Endodermal cell (in vitro differentiated cells): ENCODE measurements at places on chromosomes 5 and 9.
A peak's percentile ranks its signal among the peaks of the same experiment; 100 is the strongest.

DNA sequence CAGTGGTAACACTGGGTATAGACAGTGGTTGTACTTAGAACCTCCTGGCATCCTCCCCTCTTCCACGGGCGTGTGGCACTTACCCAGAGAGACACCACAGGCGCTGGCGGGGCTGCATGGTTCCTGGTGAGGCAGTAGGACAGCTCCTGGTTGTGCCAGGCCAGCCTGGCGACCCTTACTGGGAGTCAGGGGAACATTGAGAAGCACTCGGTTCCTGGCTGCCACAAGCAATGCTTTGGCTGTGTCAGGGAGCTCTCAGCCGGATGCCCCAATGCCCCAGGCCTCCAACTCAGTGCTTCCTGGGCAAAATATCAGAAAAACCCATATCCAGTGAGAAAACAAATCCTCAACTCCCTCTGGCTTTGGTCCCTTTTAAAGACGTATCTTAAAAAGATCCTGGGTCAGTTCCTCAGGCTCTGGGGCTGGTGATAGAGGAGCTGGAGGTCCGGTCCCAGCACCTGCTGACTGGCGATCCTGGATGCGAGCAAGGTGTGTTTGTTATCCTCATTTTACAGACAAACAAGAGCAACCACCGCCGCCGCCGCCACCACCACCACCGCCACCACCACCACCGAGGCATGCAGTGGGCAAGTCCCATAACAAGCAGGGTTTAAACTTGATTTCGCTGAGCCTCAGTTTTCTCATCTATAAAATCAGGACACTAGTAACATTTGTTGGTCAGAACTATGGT lies 4.2 kb downstream of the NKX2-5 start:
- DNase-seq = no peak
- H3K36me3 ChIP-seq = no peaks in the 10 kb centered on the region
- no peak overlapping the region for H3K27ac ChIP-seq
- no peak overlapping the region for H3K4me3 ChIP-seq
- peaks cover 100% of the 10 kb centered on the region for H3K27me3 ChIP-seq
- H3K4me1 ChIP-seq = peaks cover 7% of the 10 kb centered on the region

- H3K4me3 ChIP-seq = no peak overlapping the region
- no peak overlapping the region for H3K27ac ChIP-seq
- peaks cover 12% of the 10 kb centered on the region for H3K27me3 ChIP-seq
- no peaks in the 10 kb centered on the region for H3K36me3 ChIP-seq
- no peaks in the 10 kb centered on the region for H3K4me1 ChIP-seq
- no peak for DNase-seq
Observed at GRCh38 chr9:36018129-36018528, 18.6 kb upstream of the RECK start.

DNA sequence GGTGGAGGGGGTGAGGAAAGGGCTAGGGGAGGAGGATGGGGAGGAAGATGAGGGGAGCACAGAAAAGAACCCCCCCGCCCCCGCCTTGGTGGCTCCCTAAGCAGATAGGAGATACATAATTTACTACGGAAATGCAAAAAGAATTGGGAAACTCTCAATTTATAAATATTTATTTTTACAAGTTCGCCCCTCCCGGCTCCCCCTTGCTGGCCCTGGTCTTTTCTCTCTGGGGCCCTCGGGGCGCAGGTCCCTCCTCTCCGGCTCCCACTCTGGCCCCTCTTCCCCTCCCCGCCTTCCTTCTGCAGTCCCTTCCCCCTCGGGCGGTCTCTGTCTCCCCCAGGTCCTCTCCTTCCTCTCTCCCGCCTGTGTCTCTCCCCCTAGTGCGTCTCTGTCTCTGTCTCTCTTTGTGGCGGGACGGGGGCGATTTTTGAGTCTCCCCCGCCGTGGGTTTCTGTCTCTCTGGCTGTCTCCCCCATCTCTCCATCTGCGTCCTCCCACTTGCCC lies 173.6 kb upstream of the IER5L start:
- H3K36me3 ChIP-seq = no peaks in the 10 kb centered on the region
- no peaks in the 10 kb centered on the region for H3K27me3 ChIP-seq
- DNase-seq = no peak

DNA sequence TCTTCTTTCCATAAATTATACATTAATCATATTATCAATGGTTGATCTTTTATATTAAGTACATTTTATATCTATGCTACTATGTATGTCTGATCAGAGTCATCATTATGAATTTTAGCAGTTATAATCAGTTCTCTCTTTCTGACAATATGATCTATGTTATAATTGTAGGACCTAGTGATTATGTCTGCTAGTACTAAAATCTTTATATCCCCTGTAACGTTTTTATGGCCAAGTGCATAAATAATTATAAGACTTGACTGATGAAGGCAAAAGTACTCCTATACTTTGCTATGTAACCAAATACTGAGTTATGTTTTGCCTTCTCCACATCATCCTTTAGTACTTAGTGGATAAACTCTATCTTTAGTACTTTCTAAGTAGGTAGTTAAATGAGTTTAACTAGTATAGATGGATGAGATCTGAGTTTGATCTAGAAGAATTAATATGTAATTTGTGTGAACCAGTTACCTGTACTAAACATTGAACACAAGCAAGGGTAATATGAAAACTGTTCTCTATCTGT lies 75.4 kb downstream of the SLF1 start:
- DNase-seq = no peak
- H3K27me3 ChIP-seq = no peaks in the 10 kb centered on the region
- peaks cover 55% of the 10 kb centered on the region for H3K36me3 ChIP-seq
- H3K4me1 ChIP-seq = peaks cover 5% of the 10 kb centered on the region
- H3K27ac ChIP-seq = no peak overlapping the region
- H3K4me3 ChIP-seq = no peak overlapping the region

- H3K4me1 ChIP-seq = peaks cover 23% of the 10 kb centered on the region
- no peak overlapping the region for H3K27ac ChIP-seq
- no peaks in the 10 kb centered on the region for H3K36me3 ChIP-seq
Observed at GRCh38 chr5:73693573-73694061, 67.6 kb downstream of the ARHGEF28 start.

GRCh38 chr9:108854641-108855528 lies 901 bp downstream of the ACTL7B start:
- no peaks in the 10 kb centered on the region for H3K27me3 ChIP-seq
- no peak overlapping the region for H3K27ac ChIP-seq
- no peak overlapping the region for H3K4me3 ChIP-seq
- no peaks in the 10 kb centered on the region for H3K36me3 ChIP-seq

DNA sequence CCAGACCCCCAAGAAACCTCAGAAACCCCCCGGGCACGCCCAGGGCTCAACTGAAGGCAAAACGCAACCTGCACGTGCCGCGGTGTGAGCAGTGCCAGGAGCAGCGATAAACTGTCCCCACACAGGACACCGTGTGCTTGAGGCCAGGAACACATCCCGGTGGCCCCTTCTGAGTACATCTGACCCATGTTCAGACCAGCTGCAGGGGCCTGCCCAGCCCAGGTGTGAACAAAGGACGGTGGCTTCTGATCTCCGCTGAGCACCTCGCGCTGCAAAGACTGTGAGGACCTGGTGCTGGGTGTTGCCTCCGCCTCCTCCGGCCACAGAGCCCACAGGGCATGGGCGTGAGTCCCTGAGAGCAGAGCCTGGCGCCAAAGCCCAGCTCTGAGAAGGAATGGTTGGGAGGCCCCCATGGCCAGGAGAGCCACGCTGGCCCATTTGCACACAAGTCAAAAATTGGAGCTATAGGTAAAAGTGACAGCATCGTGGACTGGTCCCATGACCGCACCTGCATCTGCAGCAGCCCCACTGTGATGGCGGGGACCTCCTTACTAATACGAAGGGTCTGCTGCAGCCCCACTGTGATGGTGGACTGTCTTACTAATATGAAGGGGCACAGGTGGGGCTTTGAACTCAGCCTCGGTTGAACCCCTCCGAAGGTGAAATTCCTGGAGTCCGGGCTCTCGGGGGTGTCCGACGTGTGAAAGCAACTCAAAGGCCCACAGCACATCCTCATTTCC lies 31.5 kb downstream of the NDUFS6 start:
- no peak overlapping the region for H3K27ac ChIP-seq
- DNase-seq = no peak
- no peaks in the 10 kb centered on the region for H3K36me3 ChIP-seq
- no peaks in the 10 kb centered on the region for H3K27me3 ChIP-seq

GRCh38 chr9:105994970-105995369 lies 300.6 kb downstream of the TMEM38B start:
- DNase-seq = no peak
- H3K36me3 ChIP-seq = no peaks in the 10 kb centered on the region
- no peak overlapping the region for H3K27ac ChIP-seq

GRCh38 chr5:95735406-95735805 lies 4.3 kb downstream of the RHOBTB3 start:
- peaks cover 4% of the 10 kb centered on the region for H3K4me1 ChIP-seq
- no peaks in the 10 kb centered on the region for H3K27me3 ChIP-seq
- H3K27ac ChIP-seq = no peak overlapping the region
- H3K4me3 ChIP-seq = peak overlapping the region; percentile 89

- peak overlapping the region; percentile 24 for H3K27ac ChIP-seq
- H3K4me3 ChIP-seq = no peak overlapping the region
- H3K36me3 ChIP-seq = no peaks in the 10 kb centered on the region
- H3K27me3 ChIP-seq = peaks cover 5% of the 10 kb centered on the region
- no peaks in the 10 kb centered on the region for H3K4me1 ChIP-seq
Observed at GRCh38 chr5:73274881-73275663, 102.1 kb downstream of the TMEM174 start.

DNA sequence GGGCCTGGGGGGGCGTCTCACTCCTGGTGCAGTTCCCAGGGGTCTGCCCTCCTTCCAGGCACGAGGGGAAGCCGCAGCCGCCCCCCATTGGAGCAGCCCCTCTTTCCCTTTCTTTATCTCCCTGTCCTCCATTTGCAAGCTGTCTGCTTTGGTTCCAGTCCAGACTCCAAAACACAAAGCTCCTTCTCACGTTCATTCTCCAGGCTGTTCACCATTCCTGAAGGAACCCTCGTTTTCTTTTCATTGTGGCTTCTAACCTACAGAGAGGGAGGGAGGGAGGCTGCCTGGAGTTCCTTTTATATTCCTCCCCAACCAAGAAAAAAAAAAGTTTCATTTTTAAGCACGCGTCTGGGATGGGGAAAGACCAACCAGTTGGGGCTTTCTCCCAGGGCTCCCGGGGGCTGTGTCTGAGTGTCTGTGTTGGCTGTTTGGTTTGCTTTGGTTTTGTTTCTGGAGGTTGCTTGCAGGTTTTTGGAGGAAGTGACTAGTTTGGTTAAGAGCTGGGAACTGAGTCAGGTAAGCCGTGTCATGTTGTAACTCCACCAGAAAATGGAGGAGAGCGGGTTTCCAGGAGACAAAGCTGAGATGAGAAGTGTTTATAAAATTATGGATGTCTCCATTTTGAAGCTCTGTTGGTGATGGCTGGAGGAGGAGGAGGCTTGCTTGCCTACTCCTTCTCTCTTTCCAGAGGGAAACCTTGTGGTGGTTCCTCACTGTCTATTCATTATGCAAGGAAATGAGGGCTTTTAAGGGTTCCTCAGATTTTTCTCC lies 1.6 kb downstream of the ZNF462 start:
- peak overlapping the region; percentile 86 for H3K27ac ChIP-seq
- peak overlapping the region; percentile 97 for H3K4me3 ChIP-seq
- peaks cover 5% of the 10 kb centered on the region for H3K27me3 ChIP-seq

GRCh38 chr5:26121338-26121737 lies 917.0 kb downstream of the CDH9 start:
- H3K4me3 ChIP-seq = no peak overlapping the region
- H3K27ac ChIP-seq = no peak overlapping the region
- H3K4me1 ChIP-seq = no peaks in the 10 kb centered on the region
- no peaks in the 10 kb centered on the region for H3K36me3 ChIP-seq
- DNase-seq = peak; percentile 71
- no peaks in the 10 kb centered on the region for H3K27me3 ChIP-seq
